ENCODE measurements at places on chromosomes 6 and 20. TPM values are rescaled to one million over a fixed set of nuclear protein-coding genes. Genes with fewer than 3 reads are reported as not detected.
A peak's percentile ranks its signal among the peaks of the same experiment; 100 is the strongest.

DNA sequence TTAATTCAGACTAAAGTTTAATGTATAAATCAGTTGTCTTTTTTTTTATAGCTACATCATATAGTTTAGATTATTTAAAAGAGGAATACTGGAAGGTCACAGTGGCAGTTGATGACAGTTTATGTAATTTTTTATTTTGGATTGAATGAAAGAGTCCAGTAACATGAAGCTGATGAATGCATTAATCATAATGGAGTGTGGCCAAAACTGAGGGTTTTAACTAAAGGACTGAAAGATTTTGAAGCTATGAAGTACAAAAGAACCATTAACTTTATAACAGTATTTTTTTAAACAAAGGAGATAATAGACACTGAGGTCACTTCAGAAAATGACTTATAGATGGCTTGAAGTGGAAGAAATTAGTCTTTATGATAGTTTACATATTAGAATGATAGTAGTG lies 41.3 kb downstream of the TRMT11 start:
- H3K27me3 ChIP-seq, result no peaks in the 10 kb centered on the region
- H3K27ac ChIP-seq, result no peak overlapping the region
- DNase-seq, result no peak
- H3K4me1 ChIP-seq, result no peaks in the 10 kb centered on the region

- H3K27me3 ChIP-seq, result no peaks in the 10 kb centered on the region
- H3K4me3 ChIP-seq, result no peak overlapping the region
- H3K36me3 ChIP-seq, result no peaks in the 10 kb centered on the region
- no peaks in the 10 kb centered on the region for H3K4me1 ChIP-seq
- peak overlapping the region; percentile 5 for H3K27ac ChIP-seq
These were observed 176.4 kb upstream of the MYLIP start for GRCh38 chr6:15952231-15953151.

DNA sequence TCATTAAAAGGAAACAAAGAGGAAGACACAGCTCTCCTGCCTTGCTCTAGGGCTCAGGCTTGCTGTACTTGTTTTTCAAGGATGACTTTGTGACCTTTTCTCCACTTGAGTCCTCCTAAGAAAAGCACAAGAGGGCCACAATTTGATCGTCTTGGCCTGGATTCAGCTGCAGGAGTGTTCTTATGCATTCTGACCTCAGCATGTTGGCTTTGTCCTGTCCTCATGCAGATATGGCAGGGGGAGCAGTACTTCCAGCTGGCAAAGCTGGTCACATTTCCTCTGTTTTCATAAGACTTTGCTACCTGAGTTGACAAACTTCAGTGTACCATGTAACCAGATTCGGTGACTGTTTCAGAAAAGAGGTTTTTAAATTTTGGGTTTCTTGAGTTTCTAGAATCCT lies 30.8 kb downstream of the KDM1B start:
- no peak overlapping the region for H3K4me3 ChIP-seq
- no peaks in the 10 kb centered on the region for H3K4me1 ChIP-seq
- H3K27me3 ChIP-seq, result no peaks in the 10 kb centered on the region
- H3K36me3 ChIP-seq, result peaks cover 2% of the 10 kb centered on the region

GRCh38 chr6:131765081-131765803 lies 42.6 kb upstream of the ENPP1 start:
- H3K4me3 ChIP-seq, result no peak overlapping the region
- peak; percentile 56 for DNase-seq
- H3K36me3 ChIP-seq, result no peaks in the 10 kb centered on the region

- H3K36me3 ChIP-seq, result no peaks in the 10 kb centered on the region
- no peaks in the 10 kb centered on the region for H3K4me1 ChIP-seq
- no peak for DNase-seq
- no peak overlapping the region for H3K27ac ChIP-seq
These were observed 644.5 kb upstream of the HS3ST5 start for GRCh38 chr6:114987281-114987680.

DNA sequence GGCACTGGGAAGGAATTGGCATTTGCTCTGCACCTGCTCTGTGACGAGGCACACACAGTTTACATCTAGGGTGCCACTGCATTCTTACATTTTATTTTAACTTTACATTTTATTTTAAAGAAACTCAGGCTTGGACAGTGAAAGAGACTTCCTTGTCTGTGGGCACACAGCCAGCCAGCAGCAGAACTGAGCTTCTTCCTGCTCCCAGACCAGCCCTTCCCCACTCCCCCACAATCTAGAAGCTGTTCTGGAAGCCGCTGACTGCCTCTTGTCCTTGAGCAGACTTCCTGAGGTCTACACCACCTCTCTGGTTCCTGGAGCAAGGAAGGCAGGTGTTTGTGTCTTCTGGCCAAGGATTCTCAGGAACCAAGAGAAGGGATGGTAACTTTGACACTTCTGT lies 27.9 kb upstream of the CD93 start:
- DNase-seq, result no peak
- no peaks in the 10 kb centered on the region for H3K36me3 ChIP-seq
- no peak overlapping the region for H3K4me3 ChIP-seq
- H3K27me3 ChIP-seq, result no peaks in the 10 kb centered on the region

DNA sequence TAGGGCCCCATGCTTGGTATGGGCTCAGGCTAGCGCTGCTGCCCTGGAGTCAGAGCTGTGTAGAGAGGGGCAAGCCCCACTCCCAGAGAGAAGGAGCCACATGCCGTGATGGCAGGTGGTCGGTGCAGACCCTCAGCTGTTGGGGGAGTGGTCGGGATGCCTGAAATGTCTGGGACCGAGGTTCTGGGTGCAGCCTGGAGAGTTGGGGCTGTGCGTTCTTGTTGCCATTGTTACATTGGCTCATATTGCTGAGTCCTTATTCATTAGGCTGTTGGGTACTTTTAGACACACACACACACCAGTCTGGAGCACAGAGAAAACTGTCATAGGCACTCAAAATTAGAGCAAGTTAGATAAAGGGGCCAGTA lies 83.9 kb downstream of the UNC5CL start:
- H3K27me3 ChIP-seq, result no peaks in the 10 kb centered on the region
- DNase-seq, result no peak
- no peaks in the 10 kb centered on the region for H3K4me1 ChIP-seq
- H3K4me3 ChIP-seq, result no peak overlapping the region
- H3K27ac ChIP-seq, result no peak overlapping the region

- peaks cover 4% of the 10 kb centered on the region for H3K4me1 ChIP-seq
- no peaks in the 10 kb centered on the region for H3K27me3 ChIP-seq
These were observed 3.6 kb downstream of the ESR1 start for GRCh38 chr6:151811081-151811480.

- H3K36me3 ChIP-seq, result no peaks in the 10 kb centered on the region
- no peaks in the 10 kb centered on the region for H3K4me1 ChIP-seq
- no peaks in the 10 kb centered on the region for H3K27me3 ChIP-seq
- H3K27ac ChIP-seq, result no peak overlapping the region
- H3K4me3 ChIP-seq, result no peak overlapping the region
These were observed 180.5 kb upstream of the PMEPA1 start for GRCh38 chr20:57890202-57890800.

GRCh38 chr6:125699591-125699990 lies 49.8 kb upstream of the HEY2 start:
- no peaks in the 10 kb centered on the region for H3K4me1 ChIP-seq
- no peak overlapping the region for H3K4me3 ChIP-seq
- H3K27ac ChIP-seq, result no peak overlapping the region

DNA sequence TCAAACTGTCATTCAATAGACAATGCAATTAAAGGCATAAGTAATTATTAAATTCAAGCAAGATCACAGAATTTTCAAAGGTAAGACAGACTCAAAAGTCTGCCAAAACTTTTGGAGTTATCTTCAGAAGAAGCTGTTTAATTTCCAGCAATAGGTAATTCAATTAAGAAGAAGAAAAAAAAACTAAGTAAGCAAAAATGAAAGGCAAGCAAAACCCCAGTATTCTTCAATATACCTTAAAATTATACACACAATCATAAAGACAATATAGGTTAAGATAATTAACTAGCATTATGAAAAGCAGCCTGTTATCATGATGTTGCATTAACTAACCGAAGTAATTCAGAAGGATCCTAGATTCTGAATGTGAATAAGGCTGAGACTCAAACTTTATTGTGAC lies 3.5 kb downstream of the LATS1 start:
- H3K4me1 ChIP-seq, result no peaks in the 10 kb centered on the region
- no peak overlapping the region for H3K4me3 ChIP-seq
- DNase-seq, result no peak
- H3K27me3 ChIP-seq, result no peaks in the 10 kb centered on the region
- H3K27ac ChIP-seq, result no peak overlapping the region

GRCh38 chr20:6697228-6697972 lies 70.1 kb upstream of the BMP2 start:
- H3K4me1 ChIP-seq, result no peaks in the 10 kb centered on the region
- no peak for DNase-seq
- no peak overlapping the region for H3K27ac ChIP-seq
- no peak overlapping the region for H3K4me3 ChIP-seq
- H3K36me3 ChIP-seq, result no peaks in the 10 kb centered on the region
- H3K27me3 ChIP-seq, result no peaks in the 10 kb centered on the region

GRCh38 chr6:47724300-47724699 lies 25.9 kb downstream of the ADGRF4 start:
- H3K27ac ChIP-seq, result no peak overlapping the region
- no peaks in the 10 kb centered on the region for H3K4me1 ChIP-seq
- no peak overlapping the region for H3K4me3 ChIP-seq
- H3K36me3 ChIP-seq, result no peaks in the 10 kb centered on the region
- H3K27me3 ChIP-seq, result no peaks in the 10 kb centered on the region

GRCh38 chr20:64068386-64069208 lies 5.6 kb downstream of the TCEA2 start:
- no peak overlapping the region for H3K27ac ChIP-seq
- DNase-seq, result no peak
- H3K4me3 ChIP-seq, result no peak overlapping the region
- H3K4me1 ChIP-seq, result peaks cover 11% of the 10 kb centered on the region
- H3K36me3 ChIP-seq, result no peaks in the 10 kb centered on the region

DNA sequence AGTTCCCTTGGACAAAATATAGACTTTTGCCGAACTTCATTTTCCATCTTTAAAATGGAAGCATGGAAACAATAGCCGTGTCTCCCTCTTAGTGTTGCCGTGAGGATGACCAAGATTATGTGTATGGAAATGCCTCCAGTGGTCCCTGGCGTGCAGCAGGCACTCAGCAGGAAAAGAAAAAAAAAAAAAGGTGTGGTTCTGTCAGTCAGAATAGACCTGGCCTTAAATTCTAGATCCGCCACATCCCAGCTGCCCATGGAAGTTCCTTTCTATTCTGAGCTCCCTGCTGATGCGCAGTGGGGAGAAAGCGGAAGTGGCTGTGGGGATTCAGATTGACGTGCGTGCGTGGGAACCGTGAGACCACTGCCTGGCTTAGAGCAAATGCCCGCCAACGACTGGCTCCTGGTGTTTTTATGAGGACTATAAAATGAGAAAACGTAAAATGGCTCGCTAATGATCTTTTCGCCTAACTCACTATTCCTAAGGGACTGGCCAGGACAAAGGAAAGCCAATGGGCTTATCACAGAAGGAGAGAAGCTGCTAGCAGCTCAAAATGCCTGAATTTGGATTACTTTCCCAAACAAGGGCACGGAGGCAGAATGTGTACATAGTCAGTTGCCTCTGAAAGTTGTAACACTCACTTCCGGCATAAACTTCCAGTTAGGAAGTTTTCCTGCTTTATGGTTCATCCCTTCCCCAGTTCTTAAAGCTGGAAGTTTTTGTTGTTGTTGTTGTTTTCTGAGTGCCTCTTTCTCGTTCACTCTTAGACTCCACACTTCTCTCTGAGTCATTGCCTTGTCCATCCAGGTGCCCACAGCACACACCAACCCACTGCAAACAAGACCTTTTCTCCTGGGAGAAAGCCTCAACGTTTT lies 11.4 kb upstream of the PDE10A start:
- H3K4me1 ChIP-seq, result no peaks in the 10 kb centered on the region
- H3K27ac ChIP-seq, result no peak overlapping the region
- DNase-seq, result no peak
- H3K36me3 ChIP-seq, result no peaks in the 10 kb centered on the region
- H3K27me3 ChIP-seq, result no peaks in the 10 kb centered on the region

GRCh38 chr6:22681761-22682160 lies 112.4 kb downstream of the HDGFL1 start:
- DNase-seq, result no peak

GRCh38 chr6:130716466-130716865 lies 110.7 kb upstream of the SMLR1 start:
- no peaks in the 10 kb centered on the region for H3K27me3 ChIP-seq
- H3K4me1 ChIP-seq, result no peaks in the 10 kb centered on the region
- no peak for DNase-seq
- H3K27ac ChIP-seq, result no peak overlapping the region

- no peaks in the 10 kb centered on the region for H3K36me3 ChIP-seq
- no peaks in the 10 kb centered on the region for H3K4me1 ChIP-seq
- H3K27me3 ChIP-seq, result no peaks in the 10 kb centered on the region
- no peak overlapping the region for H3K4me3 ChIP-seq
These were observed 711.8 kb upstream of the MAP3K7 start for GRCh38 chr6:91298543-91299145.

- no peak for DNase-seq
- no peaks in the 10 kb centered on the region for H3K36me3 ChIP-seq
- no peaks in the 10 kb centered on the region for H3K27me3 ChIP-seq
- H3K4me1 ChIP-seq, result no peaks in the 10 kb centered on the region
- H3K27ac ChIP-seq, result no peak overlapping the region
- no peak overlapping the region for H3K4me3 ChIP-seq
These were observed 146.1 kb upstream of the LRFN2 start for GRCh38 chr6:40733290-40733689.

- no peak for DNase-seq
- H3K36me3 ChIP-seq, result no peaks in the 10 kb centered on the region
- H3K27ac ChIP-seq, result no peak overlapping the region
- H3K4me3 ChIP-seq, result no peak overlapping the region
- no peaks in the 10 kb centered on the region for H3K4me1 ChIP-seq
- H3K27me3 ChIP-seq, result no peaks in the 10 kb centered on the region
These were observed 622.8 kb upstream of the NRSN1 start for GRCh38 chr6:23503173-23503572.

DNA sequence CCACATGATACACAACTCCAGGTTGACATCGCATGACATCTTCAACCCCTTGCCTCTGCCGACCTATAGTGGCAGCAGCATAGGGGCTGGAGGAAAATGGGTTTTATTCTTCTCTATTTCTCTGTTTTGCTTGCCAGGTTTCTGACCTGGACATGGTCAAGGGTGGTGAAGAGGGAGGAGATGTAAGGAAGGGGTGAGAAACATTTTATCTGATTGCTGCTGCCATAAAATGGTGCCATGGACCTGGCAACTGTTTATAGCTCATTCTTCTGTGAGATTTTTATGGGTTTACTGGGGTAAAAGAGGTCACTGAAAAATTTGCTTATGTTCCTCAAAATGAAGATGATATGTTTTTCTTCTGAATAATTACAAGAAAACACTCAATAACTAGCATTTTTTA lies 266.7 kb upstream of the FOXQ1 start:
- no peaks in the 10 kb centered on the region for H3K27me3 ChIP-seq
- no peaks in the 10 kb centered on the region for H3K36me3 ChIP-seq
- H3K4me1 ChIP-seq, result no peaks in the 10 kb centered on the region

DNA sequence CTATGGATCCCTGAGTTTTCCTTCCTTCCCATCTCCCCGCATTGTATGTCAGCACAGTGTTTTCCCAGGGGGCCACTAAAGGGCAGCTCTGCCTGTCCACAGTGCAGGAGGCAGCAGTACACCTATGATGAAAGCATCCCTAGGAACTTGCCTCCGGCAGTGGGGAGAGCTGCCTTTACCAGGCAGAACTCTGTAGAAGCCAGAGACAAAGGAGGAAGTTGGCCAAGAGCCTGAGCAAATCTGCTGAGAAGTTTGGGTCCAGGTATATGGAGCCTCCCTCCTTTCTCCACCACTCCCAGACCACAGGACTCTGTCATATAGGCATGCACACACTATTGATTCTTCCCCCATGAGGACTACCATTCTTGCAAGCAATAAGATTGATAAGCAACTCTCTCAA lies 282.7 kb downstream of the TBC1D7 start:
- no peaks in the 10 kb centered on the region for H3K27me3 ChIP-seq
- H3K4me1 ChIP-seq, result no peaks in the 10 kb centered on the region
- H3K36me3 ChIP-seq, result no peaks in the 10 kb centered on the region
- no peak for DNase-seq

HELZ2 gene
- 22.6 TPM for total RNA-seq

SUPT3H gene
- 15.1 TPM for total RNA-seq

UBE2C gene
- 1.2 TPM for total RNA-seq

CAP2 gene
- total RNA-seq, result 7.5 TPM

RNF144B gene
- 37.0 TPM for total RNA-seq

PKIB gene
- 1.6 TPM for total RNA-seq

NR2E1 gene
- total RNA-seq, result not detected

All from breast epithelium (tissue), 4 donors.